Chondrocyte (in vitro differentiated cells): ENCODE measurements at places on chromosomes 7 and 10.

- DNase-seq, result no peak
Observed at GRCh38 chr7:112416127-112416526, 34.1 kb upstream of the IFRD1 start.

- DNase-seq, result no peak
Observed at GRCh38 chr10:98666276-98666675, 219.5 kb upstream of the HPS1 start.

DNA sequence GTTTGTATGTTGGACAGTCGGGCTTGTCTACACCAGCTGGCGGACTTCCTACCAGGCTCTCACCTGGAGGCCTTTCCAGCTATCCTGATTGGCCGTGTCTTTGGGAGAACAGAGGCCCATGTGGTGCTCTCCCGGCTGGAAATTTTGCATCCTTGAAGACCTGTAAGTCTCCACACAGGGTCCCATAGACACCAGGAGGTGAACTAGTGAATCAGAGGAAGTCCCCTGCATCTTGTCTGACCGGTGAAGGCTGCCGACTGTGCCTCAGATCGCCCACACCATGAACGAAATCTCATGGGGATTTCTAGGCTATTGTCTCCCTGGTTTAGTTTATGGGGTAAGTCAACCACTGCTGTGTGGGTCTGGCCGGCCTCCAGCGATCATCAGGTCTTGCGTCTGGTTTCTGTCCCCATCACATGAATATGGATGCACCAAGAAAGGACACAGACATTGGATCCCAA, 108.4 kb upstream of the LYZL2 start:
- no peak for DNase-seq

GRCh38 chr10:57964351-57964750, 303.3 kb downstream of the IPMK start:
- no peak for DNase-seq

- no peak for DNase-seq
Observed at GRCh38 chr7:30659312-30659711, 22.9 kb downstream of the CRHR2 start.

DNA sequence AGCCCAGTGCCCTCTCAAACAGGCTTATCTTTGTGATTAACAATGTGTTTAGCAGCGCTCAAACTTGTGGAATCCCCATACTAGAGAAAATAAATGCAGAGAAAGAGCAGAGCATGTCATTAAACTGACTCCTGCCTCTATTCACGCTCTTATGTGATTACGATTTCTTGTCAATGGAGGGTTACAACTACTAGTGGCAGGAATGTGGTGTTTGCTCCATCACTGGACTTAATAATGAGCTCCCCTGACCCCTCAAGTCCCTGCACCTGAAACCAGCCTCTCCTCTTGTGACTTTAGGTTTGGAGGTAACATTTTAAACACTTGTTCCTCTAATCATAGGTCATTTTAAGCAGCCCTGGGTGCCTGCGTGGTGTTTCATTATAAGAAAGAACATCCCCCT, 121.9 kb downstream of the PLPP4 start:
- no peak for DNase-seq

- DNase-seq, result no peak
Observed at GRCh38 chr10:28564905-28565304, 32.0 kb downstream of the WAC start.

DNA sequence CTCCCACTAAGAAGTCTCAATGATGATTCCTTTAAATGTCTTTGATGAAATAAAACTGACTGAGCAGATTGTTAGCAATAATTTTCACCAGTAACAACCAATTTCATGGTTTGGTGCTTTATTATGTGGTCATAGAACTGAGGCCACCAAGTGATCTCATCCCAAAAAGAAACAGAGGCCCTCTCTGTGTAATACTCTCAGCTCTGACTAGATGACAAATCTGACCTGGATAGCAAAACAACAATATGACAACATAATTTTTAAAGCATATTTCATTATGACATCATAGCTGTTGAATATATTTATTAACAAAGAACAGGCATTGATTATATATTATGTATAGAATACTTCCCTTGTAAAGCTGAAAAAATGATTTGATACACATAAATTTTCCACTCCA, 5.9 kb downstream of the SEMA3E start:
- DNase-seq, result no peak

- DNase-seq, result no peak
Observed at GRCh38 chr10:15120523-15120922, 23.4 kb downstream of the RPP38 start.
